Foreskin keratinocyte (primary cell): ENCODE measurements at places on chromosomes 13 and 19.

GRCh38 chr19:4090356-4091220 lies 23.9 kb upstream of the ZBTB7A start:
- DNase-seq, result no peak

GRCh38 chr19:7762719-7763293 lies at the start of gene CLEC4M:
CLEC4M (plus strand) TSS chr19:7763243; CDS start chr19:7763267, 24 bp downstream.
- no peak for DNase-seq

DNA sequence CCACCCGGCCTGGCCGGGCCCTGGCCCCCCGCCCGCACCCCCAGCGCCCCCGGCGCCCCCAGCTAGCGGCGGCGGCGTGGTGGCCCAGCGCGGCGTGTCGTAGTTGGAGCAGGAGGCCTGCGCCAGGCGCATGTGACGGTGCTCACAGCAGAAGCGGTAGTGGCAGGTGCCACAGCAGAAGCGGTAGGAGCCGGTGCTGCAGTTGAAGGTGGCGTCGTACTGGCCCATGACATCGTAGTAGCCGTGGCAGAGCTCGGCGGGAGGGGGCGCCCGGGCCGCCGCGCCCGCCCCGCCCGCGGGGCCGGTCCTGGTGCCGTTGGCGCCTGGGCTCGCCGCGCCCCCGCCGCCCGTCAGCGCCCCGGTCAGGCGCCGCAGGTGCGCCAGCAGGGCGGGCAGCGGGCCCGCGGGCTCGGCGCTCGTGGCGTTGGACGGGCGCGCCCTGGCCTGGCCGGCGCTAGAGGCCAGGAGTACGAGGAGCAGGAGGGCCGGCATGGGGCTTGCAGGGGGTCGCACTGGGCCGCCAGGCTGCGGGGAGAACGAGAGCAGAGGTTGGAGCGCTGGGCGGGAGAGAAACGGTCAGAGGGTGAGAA lies 633 bp downstream of the SHISA7 start:
- no peak for DNase-seq

GRCh38 chr13:101017123-101017872 lies 342.7 kb upstream of the TMTC4 start:
- no peak for DNase-seq

DNA sequence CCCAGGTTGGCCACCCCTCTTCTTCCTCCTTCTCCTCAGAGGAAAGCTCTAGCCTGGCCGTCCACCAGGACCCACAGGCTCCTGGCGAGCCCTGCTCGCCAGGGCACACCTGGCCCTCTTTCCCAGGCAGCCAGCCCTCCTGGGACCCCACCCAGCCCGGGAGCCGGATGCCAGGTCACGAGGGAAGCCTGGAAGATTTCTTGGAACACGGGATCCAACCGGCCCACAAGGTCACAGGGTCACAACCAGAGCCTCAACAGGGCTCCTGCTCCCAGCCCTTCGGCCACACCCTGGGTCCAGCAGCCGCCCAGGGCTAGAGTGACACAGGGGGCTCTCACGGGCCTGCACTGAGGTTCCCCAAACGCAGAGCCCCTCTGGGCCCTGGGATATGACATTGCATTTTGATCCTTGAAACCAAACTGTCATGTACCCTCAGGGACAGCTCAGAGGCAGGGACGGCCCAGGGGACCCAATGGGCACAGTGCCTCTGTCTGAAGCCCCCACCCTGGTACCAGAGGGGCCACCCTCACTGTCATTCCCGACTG lies 5.5 kb downstream of the MKNK2 start:
- DNase-seq, result no peak

DNA sequence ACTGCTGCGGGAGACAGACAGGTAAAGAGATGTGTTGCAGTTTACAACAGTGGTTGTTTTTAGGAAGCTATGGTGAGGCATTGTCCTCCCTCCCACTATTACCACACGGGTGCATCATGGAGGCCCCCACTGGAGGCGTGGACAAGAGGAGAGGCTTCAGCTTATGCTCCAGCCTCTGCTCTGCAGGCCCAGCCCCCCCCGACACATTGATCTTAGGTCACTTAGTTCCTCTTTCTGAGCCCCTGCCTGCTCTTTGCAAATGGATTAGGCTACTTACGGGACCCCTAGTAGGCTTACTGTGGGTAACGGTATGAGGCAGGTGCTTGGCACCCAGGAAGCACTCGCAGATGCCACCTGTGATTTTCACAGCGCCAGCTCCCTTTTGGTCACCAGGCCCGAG lies 123.9 kb downstream of the SLC7A1 start:
- no peak for DNase-seq

GRCh38 chr13:21436582-21436981 lies 22.5 kb downstream of the ZDHHC20 start:
- DNase-seq, result no peak

DNA sequence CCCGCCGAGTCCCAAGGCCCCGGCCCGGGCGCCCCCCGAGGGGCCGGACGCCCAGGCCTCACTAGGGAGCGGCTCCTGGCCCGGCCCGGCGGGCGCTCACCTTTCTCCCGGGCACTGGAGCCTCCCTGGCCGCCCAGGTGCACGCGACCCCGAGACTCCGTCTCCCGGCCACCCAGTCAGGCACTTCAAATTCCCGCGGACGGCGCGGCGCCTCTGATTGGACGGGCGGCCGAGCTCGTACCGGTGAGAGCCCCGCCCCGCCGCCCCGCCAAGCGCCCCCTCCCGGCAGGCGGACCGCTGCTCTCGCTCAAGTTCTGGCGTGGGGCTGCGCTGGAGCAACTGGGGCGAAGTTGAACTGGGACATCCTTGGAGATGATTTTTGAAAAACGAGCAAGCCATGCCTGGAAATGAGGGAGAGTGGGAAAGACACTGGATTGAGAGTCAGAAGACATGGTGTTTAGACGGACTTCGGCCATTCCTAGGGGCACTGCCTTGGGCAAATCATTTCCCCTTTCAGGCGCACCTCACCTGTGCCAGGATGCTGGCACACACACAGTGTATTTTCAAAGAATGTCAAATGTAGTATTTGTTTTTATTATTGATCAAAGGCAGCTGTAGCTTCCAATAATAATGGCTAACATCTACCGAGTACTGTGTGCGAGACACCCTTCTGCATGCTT lies 485.3 kb downstream of the UQCRFS1 start:
- peak; percentile 7 for DNase-seq

DNA sequence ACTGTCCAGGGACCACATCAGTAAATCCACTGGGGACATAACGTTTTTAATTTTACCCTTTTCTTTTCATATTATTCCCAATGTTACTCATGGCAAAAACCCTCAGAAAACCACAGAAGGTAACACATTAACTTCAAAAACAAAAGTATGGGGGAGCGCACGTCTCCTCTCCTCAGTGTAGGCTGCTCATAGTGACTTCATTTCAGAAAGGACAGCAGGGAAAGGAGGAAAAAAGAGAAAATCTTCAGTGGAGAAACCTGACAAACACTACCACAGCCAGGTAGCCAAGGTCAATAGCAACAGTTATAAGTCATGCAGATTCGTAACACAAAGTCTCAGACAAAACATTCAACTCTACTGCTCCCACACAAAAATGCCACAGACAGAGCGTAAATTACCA lies 21.4 kb downstream of the DZIP1 start:
- DNase-seq, result no peak

GRCh38 chr19:9644472-9644871 lies 23.4 kb upstream of the ZNF561 start:
- DNase-seq, result no peak

DNA sequence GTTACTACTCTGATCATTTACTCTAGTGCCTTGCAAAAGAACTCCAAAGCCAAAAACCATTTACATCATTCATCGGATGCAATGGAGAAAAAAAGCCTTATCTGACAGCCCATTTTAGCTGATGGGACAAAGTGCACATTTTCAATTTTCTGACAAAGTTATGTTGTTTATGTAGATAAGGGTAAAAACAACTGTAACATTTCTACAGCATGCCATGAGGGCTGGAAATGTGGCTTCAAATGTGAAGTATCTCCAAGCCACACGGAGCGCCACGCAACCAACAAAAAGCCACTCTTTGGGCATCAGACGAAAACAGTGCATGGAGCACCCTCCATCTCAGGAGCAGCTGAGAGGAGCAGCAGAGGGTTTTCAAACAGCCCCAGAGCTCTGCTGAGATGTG lies 364.6 kb upstream of the ZNF507 start:
- DNase-seq, result no peak

DNA sequence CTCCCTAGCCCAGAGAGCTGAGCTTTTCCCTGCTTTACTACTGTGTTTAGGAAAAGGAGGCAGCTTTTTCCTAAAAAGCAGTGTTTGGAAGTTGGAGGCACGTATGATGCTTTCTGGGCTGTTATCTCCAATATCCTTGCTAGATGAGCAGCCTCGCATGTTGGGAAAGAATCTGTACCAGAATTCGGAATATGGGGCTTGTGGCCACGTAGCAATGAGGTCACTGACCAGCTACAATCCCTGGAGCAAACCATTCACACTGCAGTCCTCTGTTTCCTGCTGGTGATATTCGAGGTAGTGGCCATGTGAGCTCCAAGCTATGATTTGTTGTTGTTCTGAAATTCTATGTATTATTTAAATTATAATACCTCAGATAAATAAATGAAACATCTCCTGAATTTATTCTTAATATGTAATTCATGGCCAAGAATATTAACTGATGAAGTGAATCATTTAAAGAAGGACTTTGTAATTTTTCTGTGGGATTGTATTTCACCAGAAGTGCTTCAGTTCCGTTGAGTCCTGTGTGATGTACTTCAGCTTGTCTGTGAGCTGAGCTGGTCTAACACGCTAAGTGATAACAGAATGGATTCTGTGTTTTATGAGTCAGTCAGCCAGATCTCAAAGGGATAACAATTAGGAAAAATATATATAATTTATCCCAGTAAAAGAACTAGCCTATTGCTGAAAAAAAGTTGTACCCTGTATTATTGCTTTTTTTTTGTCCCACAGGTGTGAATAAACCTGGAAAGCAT lies 319.5 kb downstream of the SHISA2 start:
- peak; percentile 56 for DNase-seq

DNA sequence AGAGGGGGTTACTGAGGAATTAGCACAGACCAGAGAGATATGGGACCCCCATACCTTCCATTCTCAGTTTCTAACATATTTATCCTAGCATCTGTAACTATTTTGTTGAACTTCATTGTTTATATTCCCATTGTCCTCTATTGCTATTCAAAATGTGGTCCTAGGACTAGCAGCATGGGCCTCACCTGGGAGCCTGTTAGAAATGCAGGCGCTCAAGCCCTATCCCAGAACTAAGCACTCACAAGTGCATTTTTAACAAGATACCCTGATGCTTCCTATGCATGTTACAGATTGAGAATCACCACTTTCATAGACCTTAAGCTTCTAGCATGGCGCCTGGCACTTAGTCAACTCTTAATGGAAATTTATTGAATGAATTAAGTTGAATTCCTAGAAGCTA lies 58.3 kb upstream of the TDRD3 start:
- no peak for DNase-seq

- DNase-seq, result no peak
Observed at GRCh38 chr19:5929625-5930024, 15.6 kb downstream of the CAPS start.

DNA sequence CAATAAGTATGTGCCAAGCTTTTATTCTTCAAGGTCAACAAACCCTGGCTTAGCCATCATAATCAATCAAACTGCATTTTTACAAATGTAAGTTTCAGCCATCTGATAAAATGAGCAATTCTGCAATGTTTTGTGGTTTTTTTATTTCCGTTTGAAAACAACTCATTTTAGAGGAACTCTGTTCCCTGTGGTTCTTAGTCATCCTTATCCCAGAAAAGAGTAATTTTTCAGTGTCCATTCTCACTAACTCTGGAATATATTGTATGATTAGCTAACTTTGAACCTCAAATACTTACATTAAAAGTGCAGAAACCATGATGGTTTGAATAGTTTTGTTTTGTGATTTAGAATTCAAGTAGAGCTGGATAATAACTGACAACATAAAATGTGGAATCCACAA lies 87.6 kb downstream of the IRS2 start:
- DNase-seq, result peak; percentile 44

DNA sequence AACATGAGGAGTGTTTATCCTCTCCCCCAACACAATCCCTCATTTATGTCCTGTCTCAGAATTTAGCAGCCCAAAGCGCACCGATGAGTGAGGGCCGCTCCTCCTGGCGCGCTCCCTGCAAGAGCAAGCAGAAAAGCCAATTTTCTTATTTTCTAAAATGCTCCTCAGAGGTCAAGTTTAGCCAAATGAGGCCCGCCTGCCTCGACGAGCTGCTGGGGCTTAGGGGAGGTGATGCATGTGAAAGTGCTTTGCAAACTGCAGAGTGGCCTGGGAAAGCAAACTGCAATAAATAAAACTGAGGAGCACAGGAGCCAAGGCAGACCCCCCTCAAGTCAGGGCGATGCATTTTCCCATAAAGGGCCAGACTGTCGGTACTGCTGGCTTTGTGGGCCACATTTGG lies 29.0 kb downstream of the CAPS start:
- no peak for DNase-seq

DNA sequence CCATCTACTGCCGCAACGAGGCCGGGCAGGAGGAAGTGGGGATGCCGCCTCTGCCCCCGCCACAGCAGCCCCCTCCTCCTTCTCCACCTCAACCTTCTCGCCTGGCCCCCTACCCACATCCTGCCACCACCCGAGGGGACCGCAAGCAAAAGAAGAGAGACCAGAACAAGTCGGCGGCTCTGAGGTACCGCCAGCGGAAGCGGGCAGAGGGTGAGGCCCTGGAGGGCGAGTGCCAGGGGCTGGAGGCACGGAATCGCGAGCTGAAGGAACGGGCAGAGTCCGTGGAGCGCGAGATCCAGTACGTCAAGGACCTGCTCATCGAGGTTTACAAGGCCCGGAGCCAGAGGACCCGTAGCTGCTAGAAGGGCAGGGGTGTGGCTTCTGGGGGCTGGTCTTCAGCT lies 3.4 kb upstream of the NUP62 start:
- no peak for DNase-seq

DNA sequence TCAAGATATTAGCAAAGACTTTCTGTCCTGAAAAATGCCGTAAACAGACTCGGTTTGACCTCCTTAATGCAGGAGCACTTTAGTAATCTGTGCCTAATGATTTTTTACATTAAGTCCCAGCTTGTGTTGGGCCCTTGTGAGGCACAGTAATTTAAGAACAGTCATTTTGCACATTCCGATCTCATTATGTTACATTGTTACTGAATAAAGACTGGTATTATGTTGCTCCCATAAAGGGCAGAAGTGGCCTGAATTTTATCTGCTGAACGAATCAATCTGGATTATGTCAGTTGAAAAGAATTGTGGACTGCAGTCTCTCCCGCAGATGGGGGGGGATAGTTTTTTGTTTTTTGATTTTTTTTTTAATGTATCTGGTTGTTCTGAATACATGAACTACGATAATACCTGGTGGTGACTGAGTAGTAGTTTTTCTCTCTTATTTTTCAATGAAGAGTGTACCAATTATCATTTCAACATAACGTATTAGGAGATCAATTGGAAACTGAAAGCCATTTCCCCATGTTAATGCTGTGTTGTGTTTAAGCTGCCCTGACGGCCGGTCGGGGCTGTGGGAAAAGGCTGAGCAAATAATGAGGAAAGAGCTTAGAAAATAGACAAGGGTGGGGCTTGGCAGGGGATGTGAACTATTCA lies 290.2 kb downstream of the ZNF536 start:
- DNase-seq, result no peak

- DNase-seq, result no peak
Observed at GRCh38 chr19:4588291-4588761, 28.8 kb upstream of the SEMA6B start.
